Right cardiac atrium (tissue), 5 donors: ENCODE measurements at places on chromosomes 3 and 15. TPM values are rescaled to one million over a fixed set of nuclear protein-coding genes. Genes with fewer than 3 reads are reported as not detected.

GRCh38 chr3:58656631-58657030 is 9.9 kb downstream of the FAM3D start:
- no peak for DNase-seq

- DNase-seq, result no peak
Measured at GRCh38 chr3:43379343-43379742, 93.0 kb downstream of the SNRK start.

Gene ROPN1B
- total RNA-seq, result 2.0 TPM

Gene GP5
- total RNA-seq, result not detected

GRCh38 chr15:79002581-79002980 is 57.7 kb upstream of the CTSH start:
- DNase-seq, result no peak

Gene CLDN11
- total RNA-seq, result 11.1 TPM

DNA sequence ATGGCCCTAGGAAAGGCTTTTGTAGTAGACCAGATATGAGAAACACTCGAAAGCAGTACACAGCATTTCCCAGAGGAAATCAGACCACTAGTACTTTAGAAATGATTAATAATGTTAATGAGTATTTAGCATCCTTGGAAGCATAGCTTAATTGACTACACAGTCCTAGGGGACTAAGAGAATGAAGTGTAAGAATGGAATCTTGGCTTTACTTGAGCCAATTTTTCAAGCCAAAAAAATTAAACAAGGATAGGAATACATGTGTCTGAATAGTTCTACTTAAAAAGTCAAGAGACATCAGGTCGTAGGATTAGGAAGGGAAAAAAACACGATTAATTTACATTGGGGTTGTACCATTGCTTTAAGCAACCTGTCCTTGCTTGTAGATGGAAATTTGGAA is 38.2 kb downstream of the DPPA2 start:
- DNase-seq, result no peak

Gene SIDT1
- total RNA-seq, result 1.1 TPM

- DNase-seq, result no peak
Measured at GRCh38 chr3:153443961-153444360, 281.9 kb downstream of the RAP2B start.

DNA sequence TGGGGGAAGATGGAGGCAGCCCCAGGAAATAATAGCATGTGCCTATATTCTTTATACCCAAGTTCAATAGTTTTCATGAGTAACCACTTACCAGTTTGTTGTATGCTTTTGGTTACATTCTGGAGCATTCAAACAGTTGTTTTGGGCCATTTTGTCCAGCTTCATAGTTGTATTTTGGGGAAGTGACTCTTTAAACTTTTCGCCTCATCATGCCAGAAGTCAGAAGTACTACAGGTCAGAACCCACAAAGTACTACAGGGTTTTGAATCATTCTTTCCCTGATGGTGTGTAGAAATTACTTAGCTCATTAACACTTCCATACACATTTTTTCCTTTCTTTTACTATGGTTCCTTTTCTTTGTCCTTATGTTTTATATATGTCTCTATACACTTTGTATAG is 210.6 kb downstream of the ARPP21 start:
- DNase-seq, result no peak

Gene TUSC7
- total RNA-seq, result not detected

DNA sequence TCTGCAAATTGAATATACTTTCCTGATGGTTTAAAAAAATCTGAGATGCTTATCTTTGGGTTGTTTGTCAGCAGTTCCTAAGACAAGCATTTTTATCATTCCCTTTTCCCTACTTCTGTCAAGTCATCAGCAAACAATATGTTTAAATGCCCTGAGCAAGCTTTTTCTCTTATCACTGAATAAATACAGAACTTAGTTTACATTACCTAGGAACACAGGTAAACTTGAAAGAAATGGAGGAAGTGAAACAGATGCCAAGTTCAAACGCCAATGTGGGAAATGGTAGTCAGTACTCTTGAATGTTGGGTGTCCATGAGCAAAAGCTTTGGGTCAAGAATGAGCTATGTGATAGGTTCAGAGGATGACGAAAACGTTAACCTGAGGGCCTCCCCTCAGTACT is 17.2 kb upstream of the TCAIM start:
- DNase-seq, result no peak

GRCh38 chr3:79534727-79535126 is 233.1 kb downstream of the ROBO1 start:
- no peak for DNase-seq

- DNase-seq, result no peak
Measured at GRCh38 chr15:77251662-77252061, 168.2 kb downstream of the PEAK1 start.

GRCh38 chr3:131914090-131914691 is 120.6 kb downstream of the CPNE4 start:
- no peak for DNase-seq

- no peak for DNase-seq
Measured at GRCh38 chr15:61729646-61730045, 330.6 kb downstream of the VPS13C start.

Gene SPATA12
- not detected for total RNA-seq

GRCh38 chr3:46469680-46470357 is 5.1 kb upstream of the LTF start:
- no peak for DNase-seq

Gene PRR20G
- total RNA-seq, result not detected

- no peak for DNase-seq
Measured at GRCh38 chr15:53625260-53625659, 134.2 kb downstream of the WDR72 start.

DNA sequence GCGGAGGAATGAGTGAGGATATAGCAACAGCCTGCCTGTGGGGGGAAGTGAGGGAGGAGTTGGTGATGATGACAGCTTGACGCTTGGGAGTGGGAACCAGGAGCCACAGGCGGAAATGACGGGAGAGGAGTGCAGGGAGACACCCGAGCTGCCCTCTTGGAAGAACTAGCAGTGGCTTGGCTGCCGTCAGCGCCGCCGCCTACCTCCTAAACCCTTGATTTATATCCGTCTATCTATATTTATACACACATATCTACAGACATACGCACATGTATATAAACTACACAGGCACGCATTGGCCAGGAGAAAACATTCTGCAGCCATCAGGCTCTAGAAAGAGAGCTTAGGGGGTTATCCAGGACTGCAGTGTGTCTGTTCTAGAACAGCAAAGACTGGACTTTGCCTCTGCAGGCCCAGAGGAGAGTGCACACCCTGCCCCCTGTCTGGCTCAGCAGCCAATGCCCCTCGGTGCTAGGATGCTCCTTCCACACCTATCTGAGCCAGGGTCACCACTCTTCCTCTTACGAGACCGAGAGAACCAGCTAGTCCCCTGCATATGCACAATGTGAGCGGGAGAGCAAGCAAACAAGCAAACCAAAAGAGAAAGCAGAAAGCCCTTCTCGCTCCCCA is 45.3 kb upstream of the MAGEF1 start:
- peak; percentile 87 for DNase-seq

DNA sequence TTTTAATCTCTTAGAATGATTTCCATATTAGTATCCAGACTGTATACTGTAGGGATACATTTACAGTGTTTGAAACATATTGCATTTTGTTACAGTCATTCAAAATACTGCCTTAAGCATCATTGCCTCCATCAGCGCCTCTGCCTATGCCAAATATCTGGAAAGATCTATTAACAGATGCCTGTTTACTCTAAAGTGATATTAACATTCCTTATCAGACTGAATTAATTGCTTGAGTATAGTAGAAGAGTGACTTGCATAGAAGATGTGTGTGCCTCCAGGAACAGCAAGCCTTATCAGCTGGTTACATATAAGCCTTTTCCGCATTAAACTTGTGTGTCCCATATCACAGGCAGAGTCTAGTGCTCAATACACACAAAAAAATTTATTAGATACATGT is 379.1 kb downstream of the CADM2 start:
- DNase-seq, result no peak

- DNase-seq, result no peak
Measured at GRCh38 chr3:157471064-157471463, 32.2 kb downstream of the VEPH1 start.

DNA sequence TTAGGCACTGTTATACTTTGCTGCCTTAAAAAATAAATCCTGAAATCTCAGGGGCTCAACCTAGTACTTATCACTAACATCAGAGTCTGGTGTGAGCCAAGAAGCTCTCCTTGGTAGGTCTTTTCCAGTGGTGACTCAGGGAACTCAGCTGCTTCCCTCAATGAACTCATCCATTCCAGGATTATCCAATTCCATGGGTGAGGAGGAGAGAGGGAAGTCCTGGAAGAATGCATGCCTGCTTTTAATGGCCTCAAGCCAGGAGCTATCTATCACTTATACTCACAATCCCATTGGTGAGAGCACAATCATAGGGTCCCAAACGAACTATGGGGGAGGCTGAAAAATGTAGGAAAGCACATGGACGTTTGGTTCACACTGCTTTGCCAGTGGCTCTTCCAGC is 113.6 kb downstream of the POLR2M start:
- DNase-seq, result no peak

GRCh38 chr15:79516155-79516554 is 84.0 kb downstream of the MINAR1 start:
- no peak for DNase-seq

Gene TM4SF18
- total RNA-seq, result 6.1 TPM

Gene LTF
- 2.3 TPM for total RNA-seq
